ENCODE measurements at places on chromosomes 16 and 17. TPM values are rescaled to one million over a fixed set of nuclear protein-coding genes. Genes with fewer than 3 reads are reported as not detected.

The HSD17B1 gene
- total RNA-seq, result 0.98 TPM

The TNP2 gene
- not detected for total RNA-seq

DNA sequence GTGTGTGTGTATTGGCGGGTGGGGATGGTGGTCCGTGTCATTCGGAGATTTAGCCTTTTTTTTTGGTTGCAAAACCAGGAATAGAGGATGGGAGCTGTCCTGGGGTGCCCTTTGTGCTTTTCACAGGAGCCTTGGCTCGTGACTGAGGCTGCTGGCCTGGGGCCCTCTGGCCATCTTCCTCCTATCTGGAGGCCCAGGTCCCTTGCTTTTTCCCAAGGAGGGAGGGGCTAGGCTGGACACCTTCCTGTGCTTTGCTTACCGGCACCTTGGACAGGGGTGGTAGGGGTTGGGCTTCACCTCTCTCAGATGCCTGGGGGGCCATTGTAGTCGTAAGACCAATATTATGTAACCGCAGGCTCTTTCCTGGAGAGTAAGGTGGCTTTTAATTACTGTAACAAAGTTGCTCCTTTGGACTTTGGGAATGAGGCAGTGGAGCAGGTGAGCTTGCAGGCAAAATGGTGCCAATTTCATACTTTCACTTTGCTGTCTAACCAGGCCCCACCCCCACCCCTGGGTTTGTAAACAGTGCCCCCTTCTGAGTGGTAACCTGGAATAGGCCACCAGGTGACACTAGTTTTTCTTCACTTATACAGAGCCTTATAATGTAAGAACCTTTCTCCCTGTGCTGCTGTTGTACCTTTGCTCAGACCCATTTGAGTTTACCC lies 1.2 kb downstream of the DYNLL2 start:
- H3K27me3 ChIP-seq, result no peaks in the 10 kb centered on the region
- peak overlapping the region; percentile 62 for H3K27ac ChIP-seq
- H3K4me1 ChIP-seq, result peaks cover 17% of the 10 kb centered on the region
- H3K36me3 ChIP-seq, result peaks cover 19% of the 10 kb centered on the region

DNA sequence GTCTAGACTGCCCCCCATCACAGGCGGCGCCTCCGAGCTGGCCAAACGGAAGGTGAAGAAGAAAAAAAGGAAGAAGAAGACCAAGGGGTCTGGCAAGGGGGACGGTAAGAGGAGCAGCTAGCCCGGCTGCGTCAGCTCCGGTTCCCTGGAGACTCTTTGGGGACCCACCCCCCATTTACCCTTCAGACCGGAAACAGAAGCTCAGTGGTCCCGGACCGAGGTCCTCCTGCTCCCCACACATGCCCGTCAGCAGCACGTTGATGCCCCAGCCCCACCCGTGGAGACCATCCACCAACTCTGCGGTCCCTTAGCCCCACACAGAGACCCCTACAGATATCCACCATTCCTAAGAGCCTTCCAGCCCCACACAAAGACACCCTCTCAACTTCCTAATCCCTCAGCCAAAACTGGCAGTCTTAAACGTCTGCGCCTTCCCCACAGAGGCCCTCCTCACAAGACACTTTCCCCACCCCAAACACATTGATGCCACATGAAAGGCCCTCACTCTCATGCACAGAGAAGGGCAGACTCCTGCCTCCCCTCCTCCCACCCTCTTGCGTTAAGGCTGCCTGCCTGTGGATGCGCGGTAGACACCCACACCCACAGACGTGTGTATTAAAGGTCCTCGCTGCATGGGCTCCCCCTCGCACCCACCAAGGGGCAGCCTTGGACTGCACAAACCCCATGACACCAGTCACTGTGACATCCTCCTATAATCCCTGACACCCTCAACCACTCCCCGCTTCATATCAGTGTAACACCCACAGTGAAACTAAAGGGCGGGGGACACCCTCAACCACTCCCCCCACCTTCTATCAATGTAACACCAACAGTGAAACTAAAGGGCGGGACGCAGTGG lies 58.2 kb upstream of the RPH3AL start:
- H3K36me3 ChIP-seq, result no peaks in the 10 kb centered on the region
- H3K4me1 ChIP-seq, result no peaks in the 10 kb centered on the region
- H3K27me3 ChIP-seq, result no peaks in the 10 kb centered on the region

DNA sequence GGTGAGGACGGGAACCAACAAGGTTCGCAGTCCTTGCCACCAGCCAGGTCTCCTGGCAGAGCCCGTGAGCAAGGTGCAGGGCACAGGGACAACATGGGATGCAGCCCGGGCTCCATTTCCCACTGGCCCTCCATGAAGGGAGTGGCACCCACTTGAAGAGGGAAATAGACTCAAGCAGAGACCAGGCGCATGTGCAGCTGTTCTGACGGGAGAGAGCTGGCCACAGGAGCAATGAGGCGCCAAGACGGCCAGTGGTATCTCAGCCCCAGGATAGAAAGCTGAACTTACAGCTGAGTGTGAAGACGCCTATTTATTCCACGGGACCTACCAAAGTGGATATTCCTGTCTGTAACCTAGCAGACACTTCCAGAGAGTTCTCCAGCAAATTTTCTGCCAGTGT lies 8.2 kb upstream of the FOXJ1 start:
- H3K36me3 ChIP-seq, result no peaks in the 10 kb centered on the region
- no peaks in the 10 kb centered on the region for H3K27me3 ChIP-seq
- no peak overlapping the region for H3K27ac ChIP-seq
- no peak for DNase-seq
- peaks cover 4% of the 10 kb centered on the region for H3K4me1 ChIP-seq

DNA sequence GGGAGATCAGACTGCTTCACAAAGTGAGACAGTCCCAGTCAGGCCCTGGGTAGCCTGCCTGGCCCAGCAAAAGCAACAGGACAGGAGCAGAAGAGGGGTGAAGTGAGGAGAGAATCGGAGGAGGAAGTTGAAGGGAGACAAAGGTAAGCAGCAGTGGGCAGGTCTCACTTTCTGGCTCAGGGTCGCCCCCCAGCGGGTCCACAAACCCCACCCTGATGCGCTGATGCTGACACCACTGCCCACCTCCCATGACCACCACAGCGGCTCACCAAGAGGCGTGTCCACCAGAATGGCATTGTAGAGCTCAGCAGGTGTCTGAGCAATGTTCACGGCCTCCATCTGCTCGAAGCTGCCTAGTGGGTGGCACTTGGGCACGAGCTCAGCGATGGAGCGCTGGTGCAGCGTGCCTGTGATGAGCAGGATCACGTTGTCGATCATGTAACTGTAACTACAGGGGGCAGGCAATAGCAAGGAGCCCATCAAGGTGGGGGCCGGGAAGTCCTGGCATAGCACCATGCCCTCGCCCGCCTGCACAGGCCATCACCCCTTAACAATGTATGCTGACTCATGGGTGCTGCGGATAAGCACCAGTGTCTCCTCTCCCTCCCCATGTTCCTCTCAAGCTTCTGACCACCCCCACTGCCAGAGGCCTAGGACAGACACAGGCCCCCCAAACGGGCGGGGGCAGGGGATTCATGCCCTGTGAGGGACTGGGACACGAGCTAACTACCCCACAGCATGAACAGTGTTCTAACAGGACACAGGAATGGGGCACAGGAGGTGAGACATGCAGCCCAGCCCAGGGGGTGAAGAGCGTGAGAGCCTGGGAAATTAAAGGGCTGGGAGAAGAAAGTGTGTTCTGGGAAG lies 13.6 kb downstream of the HSD11B2 start:
- no peak overlapping the region for H3K4me3 ChIP-seq
- DNase-seq, result no peak
- H3K36me3 ChIP-seq, result no peaks in the 10 kb centered on the region
- no peak overlapping the region for H3K27ac ChIP-seq
- H3K4me1 ChIP-seq, result peaks cover 38% of the 10 kb centered on the region
- H3K27me3 ChIP-seq, result no peaks in the 10 kb centered on the region

The PIRT gene
- total RNA-seq, result 0.26 TPM

The SYNGR3 gene
- total RNA-seq, result 0.40 TPM

DNA sequence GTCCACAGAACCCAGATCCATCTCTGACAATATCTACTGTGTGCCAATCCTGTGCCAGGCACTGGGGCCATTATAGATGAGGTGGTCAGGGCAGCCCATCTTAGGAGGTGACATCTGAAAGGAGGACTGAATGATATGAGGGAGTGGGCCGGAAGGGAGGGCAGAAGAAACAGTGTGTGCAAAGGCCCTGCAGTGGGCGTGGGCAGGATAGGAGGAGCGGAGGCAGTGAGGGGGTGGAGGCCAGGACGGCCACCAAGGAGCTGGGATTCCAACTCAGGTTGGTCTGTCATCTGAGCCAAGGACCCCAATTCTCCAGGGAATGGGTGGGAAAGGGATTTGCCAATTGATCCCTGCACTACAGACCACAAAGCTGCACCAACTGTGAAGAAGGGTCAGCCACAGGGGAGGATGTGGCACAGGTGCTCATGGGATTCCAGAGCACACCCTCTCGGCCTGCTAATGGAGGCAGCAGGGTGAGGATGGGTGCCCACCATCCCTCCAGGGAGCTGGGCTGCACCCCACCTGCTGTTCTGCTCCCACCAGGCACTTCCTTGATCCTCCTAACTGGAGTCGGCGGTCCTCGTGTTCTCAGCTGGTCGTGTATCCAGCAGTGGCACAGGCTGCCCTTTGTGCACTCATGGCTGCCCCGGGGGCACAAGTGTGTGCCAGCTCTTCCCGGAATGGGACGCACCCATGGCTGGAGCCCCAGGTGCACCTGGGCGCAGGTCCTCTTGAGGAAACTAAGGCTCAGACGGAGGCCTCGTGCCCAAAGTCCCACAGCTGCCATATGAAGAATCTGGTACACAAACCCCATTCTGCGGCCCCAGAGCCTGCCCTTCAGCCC lies 9.6 kb downstream of the SREBF1 start:
- no peak for DNase-seq
- H3K36me3 ChIP-seq, result no peaks in the 10 kb centered on the region
- H3K27me3 ChIP-seq, result no peaks in the 10 kb centered on the region
- H3K4me3 ChIP-seq, result no peak overlapping the region
- no peak overlapping the region for H3K27ac ChIP-seq
